Activated naive CD8-positive, alpha-beta T cell treated with anti-CD3 and anti-CD28 coated beads for 36 hours (primary cell): ENCODE measurements at places on chromosomes 16 and 17. TPM values are rescaled to one million over a fixed set of nuclear protein-coding genes. Genes with fewer than 3 reads are reported as not detected.
A peak's percentile ranks its signal among the peaks of the same experiment; 100 is the strongest.

SLC52A1 gene
- not detected for total RNA-seq

SLFN11 gene
- 37.9 TPM for total RNA-seq

USP32 gene
- 26.6 TPM for total RNA-seq

UBTF gene
- total RNA-seq: 169 TPM

VASN gene
- not detected for total RNA-seq

MT1H gene
- 2.3 TPM for total RNA-seq

- H3K4me3 ChIP-seq: no peak overlapping the region
- H3K27ac ChIP-seq: no peak overlapping the region
- H3K4me1 ChIP-seq: no peaks in the 10 kb centered on the region
- no peaks in the 10 kb centered on the region for H3K27me3 ChIP-seq
- H3K36me3 ChIP-seq: peaks cover 13% of the 10 kb centered on the region
Observed at GRCh38 chr17:690361-690760, 24.3 kb downstream of the VPS53 start.

DNA sequence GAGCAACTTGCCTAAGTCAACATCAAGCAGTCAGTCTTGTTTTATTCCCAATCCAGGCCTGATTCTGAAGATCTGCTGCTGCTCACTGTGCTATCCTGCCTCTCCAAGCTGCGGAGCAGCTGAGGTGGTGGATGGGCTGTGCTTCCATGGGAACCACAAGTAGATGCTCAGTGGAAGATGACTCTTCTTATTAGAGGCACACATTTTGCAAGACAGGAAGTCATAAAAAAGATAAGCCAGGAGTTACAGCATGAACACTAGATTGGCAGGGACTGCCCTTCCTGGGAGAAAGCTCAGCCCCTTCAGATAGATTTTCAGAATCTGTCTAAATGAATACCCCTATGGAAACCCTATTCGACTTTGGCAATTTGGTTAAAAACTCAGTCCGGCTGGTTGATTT is 143.1 kb downstream of the SHISA6 start:
- peaks cover 1% of the 10 kb centered on the region for H3K36me3 ChIP-seq
- no peaks in the 10 kb centered on the region for H3K4me1 ChIP-seq
- no peak overlapping the region for H3K4me3 ChIP-seq
- no peak overlapping the region for H3K27ac ChIP-seq
- no peak for DNase-seq

GRCh38 chr17:38906460-38907228 is 18.8 kb upstream of the LASP1NB start:
- H3K27me3 ChIP-seq: no peaks in the 10 kb centered on the region
- H3K4me1 ChIP-seq: peaks cover 37% of the 10 kb centered on the region
- no peak overlapping the region for H3K4me3 ChIP-seq
- H3K36me3 ChIP-seq: peaks cover 33% of the 10 kb centered on the region
- no peak for DNase-seq

DNA sequence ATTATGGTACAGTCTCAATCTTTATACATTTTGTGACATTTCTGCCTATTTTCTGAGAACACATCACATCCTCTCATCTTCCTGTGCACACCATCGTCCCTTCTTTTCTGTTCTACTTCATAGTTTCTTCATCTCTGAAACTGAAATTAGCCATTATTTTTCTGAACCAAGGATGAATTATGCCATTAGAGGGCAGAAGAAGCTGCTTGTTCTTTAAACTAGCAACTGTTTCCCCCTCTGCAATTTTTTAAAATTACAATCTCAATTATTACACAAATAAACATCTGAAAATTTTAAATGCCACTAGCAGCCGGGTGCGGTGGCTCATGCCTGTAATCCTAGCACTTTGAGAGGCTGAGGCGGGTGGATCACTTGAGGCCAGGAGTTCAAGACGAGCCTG is 41.3 kb downstream of the RBBP6 start:
- no peak overlapping the region for H3K4me3 ChIP-seq
- no peak overlapping the region for H3K27ac ChIP-seq
- H3K4me1 ChIP-seq: peaks cover 3% of the 10 kb centered on the region
- DNase-seq: no peak
- H3K27me3 ChIP-seq: peaks cover 4% of the 10 kb centered on the region
- H3K36me3 ChIP-seq: no peaks in the 10 kb centered on the region

DNA sequence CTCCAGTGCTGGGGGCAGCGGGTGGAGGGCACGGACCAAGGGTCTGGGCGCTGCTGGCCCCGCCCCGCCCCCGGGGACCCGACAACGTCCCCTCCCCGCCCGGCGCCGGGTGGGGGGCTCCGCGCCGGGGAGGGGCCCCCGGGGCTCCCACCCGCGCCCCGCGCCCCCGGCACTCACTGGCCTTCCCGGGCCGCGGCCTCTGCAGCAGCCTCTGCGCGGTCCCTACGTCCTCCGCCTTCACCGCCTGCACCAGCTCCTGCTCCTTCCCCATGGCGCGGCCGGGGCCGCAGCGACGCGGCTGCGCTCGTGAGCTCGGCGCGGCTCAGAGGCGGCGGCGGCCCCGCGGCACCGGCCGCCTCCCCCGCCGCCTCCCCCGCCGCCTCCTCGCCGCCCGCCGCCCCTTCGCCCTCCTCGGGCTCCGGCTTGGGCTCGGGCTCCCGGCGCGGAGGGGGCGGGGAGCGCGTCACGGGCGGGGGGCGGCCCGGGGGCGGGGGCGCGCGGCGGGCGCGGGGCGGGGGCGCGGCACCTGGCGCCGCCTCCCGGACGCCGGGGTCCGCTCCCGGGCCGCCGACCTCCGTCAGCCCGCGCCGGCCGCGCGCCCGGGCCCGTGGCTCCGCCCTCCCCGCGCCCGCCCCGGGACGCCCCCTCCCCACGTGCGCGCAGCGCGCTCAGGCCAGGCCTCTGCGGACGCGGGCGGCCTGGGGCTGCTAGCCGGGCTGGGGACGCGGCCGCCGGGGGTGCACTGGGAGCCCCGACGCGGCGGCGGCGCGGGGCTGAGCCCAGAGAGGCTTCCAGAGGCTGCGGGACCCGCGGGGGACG is at the start of gene CASKIN1:
CASKIN1 (minus strand) TSS at position 444 of the 819 bp plus-strand sequence; CDS start at position 271, 173 bp downstream.
- H3K27me3 ChIP-seq: peaks cover 28% of the 10 kb centered on the region
- H3K36me3 ChIP-seq: no peaks in the 10 kb centered on the region
- no peak for DNase-seq
- peak within 1 kb of the TSS; percentile 45 for H3K4me3 ChIP-seq
- H3K27ac ChIP-seq: no peak within 1 kb of the TSS
- peaks cover 4% of the 10 kb centered on the region for H3K4me1 ChIP-seq

DNA sequence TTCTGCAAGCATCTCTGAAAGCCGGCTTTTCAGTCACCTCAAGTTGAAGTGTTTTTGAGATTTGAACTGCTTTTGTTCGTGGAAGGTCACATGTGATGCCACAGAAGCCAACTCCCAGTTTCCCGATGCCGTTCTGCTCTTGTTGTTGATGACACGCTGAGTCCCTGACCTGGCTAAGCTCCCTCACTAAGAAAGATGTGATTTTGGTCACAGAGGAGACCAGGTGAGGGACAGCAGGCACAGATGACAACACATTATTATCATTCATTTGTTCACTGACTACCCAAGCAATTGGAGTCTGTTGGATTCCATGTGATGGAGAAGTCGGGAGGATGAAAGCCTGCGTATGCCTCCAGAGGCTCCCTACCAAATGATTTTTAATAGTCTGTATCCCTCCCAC is 822.4 kb upstream of the RBFOX1 start:
- H3K4me1 ChIP-seq: no peaks in the 10 kb centered on the region
- H3K27me3 ChIP-seq: no peaks in the 10 kb centered on the region
- H3K4me3 ChIP-seq: no peak overlapping the region
- no peak overlapping the region for H3K27ac ChIP-seq
- DNase-seq: no peak
- no peaks in the 10 kb centered on the region for H3K36me3 ChIP-seq

DNA sequence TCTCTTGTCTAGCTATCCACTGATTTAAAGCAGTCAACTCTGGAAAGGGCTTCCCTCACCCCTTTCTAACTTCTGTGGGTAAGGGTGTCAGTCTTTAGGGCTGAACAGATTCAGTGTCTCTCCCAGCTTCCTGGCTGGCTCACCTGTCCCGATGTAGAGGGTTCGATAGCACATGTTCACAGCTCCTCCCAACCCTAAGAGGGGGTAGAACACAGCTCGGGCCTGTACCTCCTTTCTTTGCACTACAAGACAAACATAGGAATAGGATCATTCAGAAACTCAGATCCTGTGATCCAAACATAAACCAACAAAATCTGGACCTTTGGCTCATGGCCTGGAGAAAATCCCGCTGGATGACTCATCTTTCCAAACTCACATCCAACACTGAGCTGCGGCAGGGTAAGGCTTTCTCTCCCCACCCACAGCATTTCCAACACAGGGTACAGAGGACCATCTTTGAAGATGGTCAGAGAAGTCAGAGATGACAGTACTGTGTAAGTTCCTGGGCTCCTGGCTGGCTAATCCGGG is 5.8 kb upstream of the DHRS13 start:
- no peaks in the 10 kb centered on the region for H3K4me1 ChIP-seq
- H3K36me3 ChIP-seq: peaks cover 9% of the 10 kb centered on the region
- H3K27ac ChIP-seq: peak overlapping the region; percentile 40
- no peaks in the 10 kb centered on the region for H3K27me3 ChIP-seq
- no peak overlapping the region for H3K4me3 ChIP-seq
- no peak for DNase-seq
